Activated CD4-positive, alpha-beta memory T cell treated with anti-CD3 and anti-CD28 coated beads, Interleukin-2, amount 10 ng/mL, durations not matched to agents 7 days and 5 days (primary cell): ENCODE measurements at places on chromosomes 11 and 22. TPM values are rescaled to one million over a fixed set of nuclear protein-coding genes. Genes with fewer than 3 reads are reported as not detected.

GRCh38 chr11:128714123-128714522, 20.3 kb downstream of the FLI1 start:
- no peak for DNase-seq

FAM181B gene
- not detected for total RNA-seq

ATG2A gene
- total RNA-seq: 37.4 TPM

GRCh38 chr11:69186316-69187260, 30.9 kb downstream of the SMIM38 start:
- DNase-seq: no peak

DNA sequence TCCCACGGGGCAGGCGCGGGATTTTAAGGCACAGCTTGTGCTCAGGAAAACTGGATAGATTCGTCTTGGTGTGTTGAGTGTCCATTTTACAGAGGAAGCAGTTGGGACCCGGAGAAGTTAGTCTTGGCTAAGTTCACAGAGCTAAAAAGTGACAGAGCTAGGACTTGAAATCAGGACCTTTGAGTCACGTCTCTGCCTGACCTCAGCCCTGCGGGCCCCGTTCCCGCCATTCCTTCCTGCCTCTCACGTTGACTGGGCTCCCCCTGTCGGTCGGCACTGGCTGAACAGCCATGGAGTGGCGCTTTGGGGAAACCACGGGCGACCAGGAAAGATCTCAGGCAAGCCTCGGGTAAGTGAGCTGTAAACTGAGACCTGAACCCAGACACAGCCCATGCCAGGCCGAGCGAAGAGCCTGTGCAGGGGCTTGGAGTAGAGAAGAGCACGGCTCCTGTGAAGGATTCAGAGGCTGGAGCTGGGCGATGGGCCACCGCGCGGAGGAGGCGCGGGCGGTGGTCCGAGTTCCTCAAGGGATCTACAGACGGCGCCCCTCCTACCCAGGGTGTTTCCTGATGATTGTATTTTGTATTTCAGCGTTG, 54.1 kb downstream of the WNT11 start:
- DNase-seq: peak; percentile 85

DNA sequence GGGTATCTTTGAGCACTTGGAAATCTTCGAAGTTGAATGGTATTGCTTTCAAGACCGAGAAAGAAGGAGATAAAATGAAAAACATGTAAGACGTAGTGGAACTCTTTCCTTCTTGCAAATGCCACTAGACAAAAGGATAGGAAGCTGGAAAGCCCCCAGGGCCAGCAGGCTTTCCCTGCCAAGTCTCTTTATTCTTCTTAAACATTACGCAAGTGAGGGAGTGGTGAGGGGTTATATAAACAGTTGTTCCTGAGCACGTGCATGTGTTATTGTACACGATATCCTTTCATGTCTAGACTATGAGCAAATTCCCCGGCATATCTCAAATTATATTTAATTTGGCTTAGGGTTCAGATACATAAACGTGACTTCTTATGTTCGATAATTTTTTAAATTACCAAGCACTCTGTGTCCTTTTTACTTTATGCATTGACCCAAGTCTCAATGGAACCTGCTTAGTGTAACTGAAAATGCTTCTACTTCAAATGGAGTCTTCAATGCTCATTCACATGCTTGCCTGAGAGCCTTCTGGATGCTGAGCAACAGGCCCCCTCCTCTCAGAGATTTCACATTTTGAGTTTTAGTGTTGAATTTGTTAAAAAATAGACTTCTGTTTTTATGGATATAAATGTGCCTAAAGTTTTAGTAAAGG, 59.0 kb downstream of the PPP2R1B start:
- no peak for DNase-seq

APOL1 gene
- 63.0 TPM for total RNA-seq

RAB36 gene
- 0.33 TPM for total RNA-seq

DNA sequence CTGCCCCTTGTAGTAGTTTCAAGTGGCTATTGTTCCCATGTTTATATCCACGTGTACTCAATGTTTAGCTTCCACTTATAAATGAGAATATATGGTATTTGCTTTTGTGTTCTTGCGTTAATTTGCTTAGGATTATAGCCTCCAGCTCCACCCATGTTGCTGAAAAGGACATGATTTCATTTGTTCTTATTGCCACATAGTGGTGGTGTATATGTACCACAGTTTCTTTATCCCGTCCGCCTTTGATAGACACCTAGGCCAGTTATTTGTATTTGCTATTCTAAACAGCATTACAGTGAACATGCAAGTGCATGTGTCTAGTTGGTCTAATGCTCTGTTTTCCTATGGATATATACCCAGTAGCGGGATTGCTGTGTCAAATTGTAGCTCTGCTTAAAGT, 6.8 kb downstream of the OR51B2 start:
- DNase-seq: no peak

LRRC4C gene
- not detected for total RNA-seq

DNA sequence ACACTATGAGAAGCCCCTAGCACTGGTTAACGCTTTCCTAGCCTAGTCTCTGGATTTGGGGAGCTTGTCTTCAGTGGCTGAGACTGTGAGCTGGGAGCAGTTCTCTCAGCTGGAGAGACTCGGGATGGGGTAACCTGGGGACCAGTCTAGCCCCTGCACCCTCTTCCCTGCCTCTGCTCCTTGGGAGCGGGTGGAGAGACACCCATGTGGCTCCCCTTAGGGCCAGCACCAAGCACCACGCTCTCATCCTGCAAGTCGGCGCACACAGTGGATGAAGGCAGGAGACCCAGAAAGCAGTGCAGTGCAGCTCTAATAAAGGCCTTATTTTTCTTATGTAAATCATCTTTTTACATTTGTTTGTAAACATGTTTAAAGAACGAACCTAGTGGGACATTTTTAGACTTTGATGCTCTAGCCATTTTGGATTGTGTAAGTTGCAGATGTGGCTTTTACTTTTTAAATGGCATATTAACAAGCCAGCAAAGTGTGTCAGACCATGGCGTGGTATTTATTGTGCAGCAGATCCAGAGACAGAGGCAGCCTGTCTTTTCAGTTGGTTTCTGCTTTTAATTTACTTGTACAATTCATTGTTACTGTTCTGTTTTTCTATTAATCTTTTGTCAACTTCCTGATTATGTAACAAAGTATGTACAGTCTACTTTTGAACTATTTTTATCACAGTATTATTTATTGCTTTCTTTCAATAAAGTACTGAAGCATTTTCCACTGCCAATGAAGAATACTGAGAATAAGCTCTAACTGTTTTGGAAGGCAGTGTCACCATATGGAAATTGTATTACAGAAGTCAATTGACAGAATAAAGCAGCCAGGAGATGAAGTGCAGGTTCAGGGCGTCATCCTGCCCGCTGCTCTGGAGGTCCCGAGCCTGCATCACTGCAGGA, 14.4 kb upstream of the CTTN start:
- no peak for DNase-seq

SAA1 gene
- total RNA-seq: not detected

DNA sequence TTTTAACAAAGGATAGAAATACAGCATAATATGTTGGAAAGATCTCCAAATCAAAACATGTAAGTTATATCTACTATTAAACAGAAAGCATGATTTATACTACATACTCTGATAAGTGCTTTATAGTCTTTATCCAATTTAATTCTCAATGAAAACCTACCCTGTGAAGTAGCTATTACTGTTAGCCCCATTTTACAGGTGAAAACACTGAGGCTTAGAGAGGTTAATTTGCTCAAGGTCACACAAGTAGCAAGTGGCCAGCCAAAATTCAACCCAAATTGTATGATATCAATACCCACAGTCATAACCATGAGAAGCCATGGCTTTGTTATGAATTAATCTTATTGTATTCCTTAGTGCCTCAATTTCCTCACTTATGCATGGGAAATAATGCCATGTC, 675 bp upstream of the OR5AN1 start:
- DNase-seq: no peak

TRPM5 gene
- total RNA-seq: not detected

DNA sequence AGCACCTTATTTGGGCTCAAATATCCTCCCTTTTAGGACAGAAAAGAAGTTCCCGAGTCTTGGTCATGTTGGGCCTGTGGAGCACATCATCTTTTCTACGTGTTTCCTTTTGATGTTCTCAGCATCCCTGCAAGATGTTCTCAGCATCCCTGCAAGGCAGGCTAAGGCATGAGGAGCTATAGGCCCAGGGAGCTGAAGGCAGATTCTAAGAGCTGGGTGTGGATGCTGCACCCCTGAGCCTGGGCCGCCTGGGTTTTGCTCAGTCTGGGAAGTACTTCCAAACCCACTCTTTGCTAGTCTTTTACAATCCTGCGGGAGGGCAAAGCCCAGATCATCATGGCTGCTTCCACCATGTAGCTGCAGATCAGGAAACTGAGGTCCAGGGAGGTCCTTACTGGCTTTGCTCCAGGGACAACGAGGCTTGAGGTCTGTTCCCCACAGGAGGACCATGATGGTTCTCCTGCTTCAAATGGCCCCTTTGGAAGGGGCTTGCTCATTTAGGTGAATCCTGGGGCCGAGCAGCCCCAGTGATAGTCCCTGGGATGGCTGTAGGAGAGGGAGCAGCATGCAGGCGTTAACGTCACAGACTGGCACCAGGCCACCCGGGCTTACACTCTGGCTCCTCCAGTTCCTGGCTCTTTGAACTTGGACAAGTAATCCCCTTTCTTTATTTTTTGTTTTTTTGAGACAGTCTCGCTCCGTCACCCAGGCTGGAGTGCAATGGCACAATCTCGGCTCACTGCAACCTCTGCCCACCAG, 10.6 kb downstream of the LRRC75B start:
- no peak for DNase-seq

DNA sequence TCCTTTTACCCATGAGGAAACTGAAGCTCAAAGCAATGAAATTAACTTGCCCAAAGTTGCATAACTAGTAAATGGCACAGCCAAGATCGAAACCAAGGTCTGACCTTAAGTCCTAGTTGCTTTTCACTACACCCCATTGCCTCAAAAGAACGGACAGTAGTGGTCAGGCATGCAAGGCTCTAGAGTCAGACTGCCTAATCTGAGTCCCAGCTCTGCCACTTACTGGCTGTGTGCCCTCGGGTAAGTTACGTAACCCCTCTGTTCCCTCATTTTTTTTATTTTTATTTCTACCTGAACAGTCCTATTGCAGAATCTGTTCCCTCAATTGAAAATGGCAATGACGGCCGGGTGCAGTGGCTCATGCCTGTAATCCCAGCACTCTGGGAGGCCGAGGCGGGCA, 9.6 kb downstream of the CYB561A3 start:
- DNase-seq: no peak

GGTLC3 gene
- total RNA-seq: not detected

RRAS2 gene
- total RNA-seq: 55.7 TPM

DNA sequence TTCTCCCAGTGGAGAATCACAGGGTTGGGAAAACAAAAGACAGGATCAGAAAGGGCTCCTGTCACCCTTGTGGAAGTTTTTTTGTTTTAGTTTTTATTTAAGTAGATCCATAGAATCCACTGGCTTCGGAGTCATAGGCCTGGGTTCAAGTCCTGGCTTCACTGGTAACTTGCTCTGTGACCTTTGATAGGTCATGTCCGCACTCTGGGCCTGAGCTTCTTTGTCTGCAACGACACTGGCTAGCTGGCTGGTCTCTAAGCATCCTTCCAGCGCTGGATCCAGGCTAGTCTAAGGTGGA, 1.4 kb downstream of the ZFTA start:
- no peak for DNase-seq

DNA sequence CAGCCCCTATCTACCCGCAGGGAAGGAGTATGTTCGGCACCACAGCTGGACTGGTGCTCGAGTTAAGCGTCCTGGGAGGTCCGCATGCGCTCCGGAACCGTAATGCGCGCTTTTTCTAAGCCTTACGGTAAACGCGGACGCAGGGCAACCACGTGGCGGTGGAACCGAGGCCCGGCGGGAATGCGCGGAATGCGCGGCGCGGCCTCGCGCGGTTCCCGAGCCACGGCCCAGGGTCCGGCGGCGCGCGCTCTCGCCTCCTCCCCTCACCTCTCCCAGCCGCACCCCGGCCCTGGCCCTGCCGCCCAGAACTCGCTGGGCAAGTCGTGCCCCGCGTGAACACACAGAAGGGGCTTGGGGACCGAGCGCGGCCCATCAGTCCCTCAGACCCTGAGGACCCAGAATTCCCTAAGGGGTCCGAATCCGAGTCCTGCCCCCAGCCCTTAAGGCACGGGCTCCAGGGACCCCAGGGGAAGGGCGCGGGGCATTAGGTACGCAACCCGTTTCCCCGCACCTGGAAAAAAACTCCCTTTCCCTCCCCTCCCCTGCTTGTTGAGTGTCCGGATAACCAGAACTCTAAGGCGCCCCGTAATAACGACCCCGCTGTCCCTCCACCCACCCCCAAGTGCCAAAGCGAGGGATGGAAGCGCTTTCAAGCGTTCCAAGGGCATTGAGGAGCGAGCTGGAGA, 4.3 kb upstream of the CCND1 start:
- DNase-seq: no peak

GRCh38 chr11:90916706-90917105, 693.9 kb upstream of the CHORDC1 start:
- DNase-seq: no peak

GRCh38 chr11:127875131-127875530, 712.2 kb downstream of the ETS1 start:
- no peak for DNase-seq

OVCH2 gene
- not detected for total RNA-seq
